ENCODE measurements at places on chromosomes 16 and 17.
A peak's percentile ranks its signal among the peaks of the same experiment; 100 is the strongest.

- DNase-seq: no peak
Measured at GRCh38 chr17:79508291-79508716, 102.5 kb downstream of the RBFOX3 start.

GRCh38 chr16:51357839-51358238 lies 206.8 kb upstream of the SALL1 start:
- no peak for DNase-seq

- DNase-seq: no peak
Measured at GRCh38 chr17:65743308-65743655, 181.8 kb upstream of the AXIN2 start.

DNA sequence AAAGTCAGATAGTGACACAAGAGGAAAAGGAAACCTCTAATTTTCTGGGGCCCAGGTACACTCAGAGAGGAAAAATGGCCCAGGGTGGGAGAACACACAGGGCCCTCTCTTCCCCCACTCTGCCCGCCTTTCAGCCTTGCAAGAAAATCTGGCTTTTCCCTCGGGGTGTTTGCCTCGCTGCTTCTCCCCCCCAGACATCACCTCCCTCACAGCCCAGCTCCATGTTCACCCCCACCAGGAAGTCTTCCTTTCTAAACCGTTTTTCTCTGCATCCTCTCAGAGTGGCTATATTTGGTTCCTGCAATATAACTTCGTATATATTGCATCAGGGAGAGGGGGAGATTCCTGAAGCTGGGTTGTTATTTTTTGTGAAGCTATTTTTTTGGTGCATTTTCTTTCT lies 27.3 kb downstream of the RPRML start:
- no peak for DNase-seq

DNA sequence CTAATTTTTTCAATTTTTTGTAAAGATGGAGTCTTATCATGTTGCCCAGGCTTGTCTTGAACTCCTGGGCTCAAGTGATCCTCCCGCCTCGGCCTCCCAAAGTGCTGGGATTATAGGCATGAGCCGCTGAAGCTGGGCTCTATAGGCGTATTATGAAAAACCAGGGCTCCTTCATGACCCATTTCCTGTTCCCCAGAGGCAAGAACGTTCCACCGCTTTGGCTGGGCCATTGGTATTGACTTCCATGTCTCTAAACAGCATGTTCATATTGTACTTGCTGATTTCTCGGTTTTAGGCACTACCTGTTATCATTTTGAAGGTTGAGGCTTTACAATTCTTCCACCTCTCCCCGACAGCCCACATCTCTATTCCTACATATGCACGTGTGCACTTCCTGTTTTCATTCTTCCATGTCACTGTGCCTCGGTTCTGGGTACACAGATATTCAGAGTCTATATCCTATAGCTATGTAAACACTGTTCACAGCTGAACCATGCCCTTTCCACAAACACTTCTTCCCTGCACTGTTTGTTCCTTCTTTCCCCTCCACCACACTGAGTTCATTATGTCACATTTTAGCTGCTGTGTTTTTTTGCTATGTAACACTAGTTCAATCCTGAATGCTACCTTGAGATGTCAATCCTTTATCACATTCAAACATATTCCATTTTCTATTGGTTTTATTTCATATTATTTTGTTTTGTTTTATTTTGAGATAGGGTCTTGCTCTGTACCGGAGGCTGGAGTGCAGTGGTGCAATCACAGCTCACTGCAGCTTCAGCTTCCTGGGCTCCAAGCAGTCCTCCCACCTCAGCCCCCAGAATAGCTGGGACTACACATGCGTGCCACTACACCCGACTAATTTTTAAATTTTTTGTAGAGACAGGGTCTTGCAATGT lies 16.8 kb upstream of the MAPK3 start:
- no peak for DNase-seq

- no peak for DNase-seq
Measured at GRCh38 chr16:13896543-13897182, 23.3 kb upstream of the ERCC4 start.

- DNase-seq: no peak
Measured at GRCh38 chr16:22692916-22693637, 120.9 kb upstream of the HS3ST2 start.

GRCh38 chr16:67530013-67530939 lies 1.6 kb downstream of the RIPOR1 start:
- DNase-seq: no peak

- no peak for DNase-seq
Measured at GRCh38 chr17:74116087-74116717, 87.3 kb upstream of the RPL38 start.

GRCh38 chr17:64155751-64156544 lies 26.0 kb upstream of the ERN1 start:
- DNase-seq: no peak

DNA sequence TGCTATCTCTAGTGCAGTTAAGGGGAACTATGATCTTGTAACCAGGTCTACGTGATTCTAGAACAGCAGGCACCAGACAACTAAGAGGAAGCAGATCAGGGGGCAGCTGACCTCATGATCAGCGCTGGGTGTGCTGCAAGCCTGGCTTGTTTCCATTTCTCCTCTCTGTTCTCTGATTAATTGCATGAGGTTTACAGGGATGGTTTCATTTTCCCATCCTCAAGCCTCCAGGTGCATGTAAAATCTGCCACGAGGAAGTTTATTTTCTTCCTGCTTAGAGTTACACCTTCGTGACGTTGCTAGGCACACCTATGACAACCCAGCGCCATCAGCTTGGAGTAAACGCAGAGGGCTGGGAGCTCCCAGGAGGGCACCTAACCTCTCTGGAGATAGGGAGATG lies 4.3 kb upstream of the NUPR1 start:
- DNase-seq: no peak

- no peak for DNase-seq
Measured at GRCh38 chr16:73998707-73999106, 297.9 kb upstream of the PSMD7 start.

DNA sequence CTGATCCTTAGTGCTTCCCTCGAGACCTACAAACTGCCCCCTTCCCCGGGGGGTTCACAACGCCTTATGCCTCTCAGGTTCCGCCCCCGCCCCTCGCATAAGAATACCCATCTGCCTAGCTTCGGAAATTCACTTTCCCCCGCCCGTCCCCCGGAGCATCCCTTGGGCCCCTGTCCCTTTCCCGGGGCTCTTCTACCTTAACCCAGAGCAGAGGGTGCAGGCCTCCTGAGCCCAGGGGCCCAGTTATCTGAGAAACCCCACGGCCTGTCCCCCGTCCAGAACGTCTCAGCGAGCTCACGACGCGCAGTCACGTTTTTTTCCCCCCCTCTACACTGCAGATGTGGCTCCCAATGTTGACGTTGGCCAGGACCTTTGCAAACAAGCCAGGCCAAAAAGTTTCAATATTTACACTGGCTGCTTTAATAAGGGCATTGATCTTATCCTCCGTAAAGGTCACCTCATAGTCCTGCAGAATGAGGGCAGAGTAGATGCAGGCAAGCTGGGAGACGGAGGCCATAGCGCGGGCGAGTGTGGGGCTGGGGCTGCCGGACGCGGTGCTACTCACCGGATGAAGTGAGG lies 1.4 kb upstream of the NBR1 start:
- DNase-seq: no peak

GRCh38 chr17:81927152-81927652 lies 333 bp downstream of the MAFG start:
- DNase-seq: no peak

GRCh38 chr16:53744449-53744848 lies 40.5 kb downstream of the FTO start:
- no peak for DNase-seq

GRCh38 chr16:25855818-25856217 lies 164.1 kb downstream of the HS3ST4 start:
- DNase-seq: no peak

- no peak for DNase-seq
Measured at GRCh38 chr17:72677714-72678390, 414.6 kb downstream of the SLC39A11 start.

GRCh38 chr16:51151435-51151960 lies 428 bp upstream of the SALL1 start:
- DNase-seq: peak; percentile 55

DNA sequence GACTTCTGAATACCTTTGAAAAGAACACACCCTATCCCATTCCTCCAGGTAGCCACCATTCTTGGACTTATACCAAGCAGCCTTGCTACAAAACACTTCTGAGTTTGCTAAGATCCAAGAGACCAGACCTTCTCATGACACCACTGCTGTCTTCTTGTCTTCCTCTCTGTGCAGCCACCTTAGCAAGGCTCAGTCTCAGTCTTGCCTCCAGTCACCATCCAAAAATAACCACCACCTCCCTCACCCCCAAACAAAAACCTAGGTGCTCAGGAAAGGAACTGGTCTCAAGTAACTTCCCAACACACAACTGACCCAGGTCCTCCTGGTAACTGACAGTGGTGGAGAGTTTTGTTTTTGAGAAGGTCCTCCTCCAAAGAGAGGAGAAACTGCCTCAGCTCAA lies 90.9 kb upstream of the CORO6 start:
- DNase-seq: no peak

GRCh38 chr16:74232806-74233465 lies 63.7 kb upstream of the PSMD7 start:
- DNase-seq: no peak

DNA sequence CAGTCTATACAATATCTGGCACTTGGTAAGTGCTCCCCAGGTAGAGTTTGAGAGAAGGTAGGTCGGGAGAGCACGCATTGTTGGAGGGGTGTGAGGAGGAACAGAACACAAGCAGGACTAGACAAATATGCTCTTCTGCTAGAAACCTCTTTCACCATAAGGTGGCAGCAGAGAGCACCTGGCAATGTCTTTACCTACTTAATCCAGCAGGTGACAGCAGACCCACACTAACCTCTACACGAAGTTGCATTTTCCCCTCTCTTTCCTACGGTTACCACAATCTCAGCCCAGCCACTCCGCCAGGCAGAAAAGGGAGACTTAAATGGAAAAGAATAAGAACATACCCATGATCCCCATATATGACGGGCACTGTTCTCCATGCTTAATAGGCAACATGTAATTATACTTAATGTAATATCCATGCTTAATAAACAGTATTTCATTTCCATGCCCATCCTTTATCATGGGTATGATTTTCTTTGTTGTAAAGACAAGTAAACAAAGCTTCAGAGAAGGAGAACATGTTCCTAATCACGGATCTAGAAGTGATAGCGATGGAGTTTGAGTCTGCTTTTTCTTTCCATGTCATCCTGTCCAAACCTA lies 55.1 kb upstream of the CCL2 start:
- peak; percentile 14 for DNase-seq

DNA sequence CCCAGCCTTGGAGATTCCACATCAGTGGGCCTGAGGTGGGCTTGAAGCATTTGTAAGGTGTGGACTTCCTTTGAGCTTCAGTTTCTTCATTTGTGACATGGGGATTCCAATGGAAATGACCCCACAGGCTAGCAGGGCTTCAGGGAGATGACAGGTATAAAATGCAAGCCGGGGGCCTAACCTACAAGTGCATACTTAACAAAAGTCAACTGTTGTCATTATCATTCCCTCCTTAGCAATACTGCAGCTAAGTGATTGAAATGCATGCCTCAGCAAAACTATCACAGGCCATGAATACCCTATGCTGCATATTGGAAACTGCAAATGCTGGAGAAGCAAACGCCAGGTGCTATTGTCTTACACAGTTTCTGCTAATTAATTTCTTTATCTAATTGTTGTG lies 19.8 kb downstream of the CCL4 start:
- no peak for DNase-seq

GRCh38 chr16:12601290-12601900 lies 202.3 kb downstream of the CPPED1 start:
- DNase-seq: no peak

- DNase-seq: no peak
Measured at GRCh38 chr17:77491921-77492445, 351.2 kb downstream of the SEC14L1 start.

- DNase-seq: no peak
Measured at GRCh38 chr16:164827-165538, 795 bp upstream of the HBM start.

GRCh38 chr17:59356543-59357218 lies 25.2 kb downstream of the YPEL2 start:
- DNase-seq: no peak

- DNase-seq: no peak
Measured at GRCh38 chr16:82203198-82203597, 33.2 kb upstream of the MPHOSPH6 start.

GRCh38 chr17:81246679-81247338 lies 7.7 kb downstream of the NDUFAF8 start:
- no peak for DNase-seq

- no peak for DNase-seq
Measured at GRCh38 chr16:65415460-65415859, 293.6 kb upstream of the CDH11 start.

DNA sequence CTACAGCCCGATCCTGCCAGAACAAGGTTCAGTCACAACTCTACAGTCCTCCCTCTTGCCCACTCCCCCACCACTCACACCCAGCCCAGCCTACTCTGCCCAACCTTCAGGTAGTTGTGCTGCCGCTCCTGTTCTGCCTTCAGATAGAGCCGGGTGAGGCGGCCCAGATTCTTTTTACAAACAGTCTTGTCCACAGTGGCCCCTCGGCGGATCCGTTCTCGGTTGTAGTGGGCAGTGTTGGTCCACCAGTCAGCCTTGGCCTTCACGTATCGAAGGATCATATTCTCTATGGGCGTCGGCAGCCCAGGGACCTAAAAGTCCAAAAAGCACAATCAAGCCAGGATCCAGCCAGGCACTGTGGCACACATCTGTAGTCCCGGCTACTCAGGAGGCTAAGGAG lies 8.3 kb downstream of the PRPF8 start:
- DNase-seq: no peak

DNA sequence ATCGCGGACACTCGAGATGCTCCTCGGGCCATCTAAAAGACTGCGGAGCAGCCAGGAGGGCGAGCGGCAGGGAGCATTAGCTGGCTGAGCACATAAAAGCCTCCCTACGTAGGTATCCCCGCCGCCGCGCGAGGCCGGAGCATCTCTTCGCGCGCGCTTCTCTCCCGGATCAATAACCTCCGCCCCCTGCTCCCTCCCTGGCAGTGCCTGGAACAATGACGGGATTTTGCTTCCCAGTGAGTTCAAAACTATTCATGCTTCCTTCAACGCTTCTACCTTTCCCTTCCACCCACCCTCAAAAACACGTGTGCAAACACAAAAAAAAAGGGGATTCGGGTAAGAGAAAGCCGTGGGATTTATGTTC lies 984 bp downstream of the CENPV start:
- no peak for DNase-seq

GRCh38 chr17:40803617-40804082 lies 3.9 kb upstream of the KRT28 start:
- peak; percentile 57 for DNase-seq

DNA sequence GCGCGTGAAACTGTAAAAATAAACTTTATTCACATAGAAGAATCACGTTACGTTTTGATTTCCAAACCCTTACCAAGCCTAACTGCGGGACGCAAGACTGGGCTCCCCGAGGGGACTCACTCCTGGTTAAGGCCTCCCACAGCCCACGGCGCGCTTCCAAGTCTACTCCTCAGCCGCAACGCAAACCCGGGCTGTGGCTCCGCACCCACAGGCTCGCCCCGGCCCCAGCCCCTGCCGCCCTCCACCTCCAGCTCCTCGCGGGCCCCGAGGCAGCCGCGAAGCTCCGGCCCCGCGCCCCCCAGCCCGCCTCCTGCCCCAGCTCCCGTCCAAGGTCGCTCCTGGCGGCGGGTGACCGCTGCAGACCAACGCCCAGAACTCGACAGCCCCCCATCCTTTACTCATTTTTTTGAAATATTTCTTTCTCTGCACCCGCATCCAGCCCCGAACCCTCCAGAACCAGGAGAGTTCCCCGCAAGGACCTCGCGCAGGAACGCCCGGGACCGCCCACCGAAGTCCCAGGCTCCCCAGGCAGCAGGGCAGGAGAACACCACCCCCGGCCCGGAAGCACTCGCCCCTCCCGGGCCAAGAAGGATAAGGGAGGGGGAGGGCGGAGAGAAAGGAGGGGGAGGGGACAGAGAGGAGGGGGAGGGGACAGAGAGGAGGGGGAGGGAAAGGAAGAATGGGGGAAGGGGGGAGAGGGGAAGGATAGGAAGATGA lies 912 bp downstream of the USP22 start:
- DNase-seq: no peak

Data from NCI-H2081 treated with DMSO at 0.1 percent for 48 hours (cell line).